ENCODE measurements at places on chromosomes 5 and 9.

DNA sequence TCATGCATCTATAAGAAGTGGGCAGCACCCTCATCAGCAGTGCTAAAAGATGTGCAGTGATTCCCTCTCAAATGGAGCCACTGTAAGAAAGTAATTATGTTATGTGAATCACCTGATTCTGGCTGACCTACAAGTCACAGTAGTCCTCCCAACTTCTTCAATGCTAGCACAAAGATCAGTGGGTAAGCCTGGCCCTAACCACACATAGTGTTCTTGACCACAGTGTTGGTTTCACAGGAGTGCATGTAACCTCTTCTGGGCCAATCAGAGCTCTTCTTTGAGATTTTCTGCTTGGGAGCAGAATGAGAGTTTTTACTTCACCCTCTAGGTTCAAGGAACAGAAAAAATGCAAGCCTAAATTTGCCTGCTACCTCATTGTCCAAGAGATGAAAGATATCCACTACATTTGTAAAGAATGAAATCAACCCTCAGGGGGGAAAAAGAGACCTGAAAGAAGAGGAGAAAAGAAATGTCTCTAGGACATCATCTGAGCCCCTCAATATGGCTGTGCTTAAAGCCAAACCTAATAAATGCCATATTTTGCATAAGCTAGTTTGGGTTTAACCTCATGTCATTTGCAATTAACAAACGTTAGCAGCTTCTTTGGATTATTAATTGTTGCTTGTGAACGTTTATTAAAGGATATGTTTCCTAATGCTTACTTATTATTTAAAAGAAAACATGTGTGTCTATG is 65.3 kb upstream of the ADRB2 start:
- DNase-seq, result no peak

DNA sequence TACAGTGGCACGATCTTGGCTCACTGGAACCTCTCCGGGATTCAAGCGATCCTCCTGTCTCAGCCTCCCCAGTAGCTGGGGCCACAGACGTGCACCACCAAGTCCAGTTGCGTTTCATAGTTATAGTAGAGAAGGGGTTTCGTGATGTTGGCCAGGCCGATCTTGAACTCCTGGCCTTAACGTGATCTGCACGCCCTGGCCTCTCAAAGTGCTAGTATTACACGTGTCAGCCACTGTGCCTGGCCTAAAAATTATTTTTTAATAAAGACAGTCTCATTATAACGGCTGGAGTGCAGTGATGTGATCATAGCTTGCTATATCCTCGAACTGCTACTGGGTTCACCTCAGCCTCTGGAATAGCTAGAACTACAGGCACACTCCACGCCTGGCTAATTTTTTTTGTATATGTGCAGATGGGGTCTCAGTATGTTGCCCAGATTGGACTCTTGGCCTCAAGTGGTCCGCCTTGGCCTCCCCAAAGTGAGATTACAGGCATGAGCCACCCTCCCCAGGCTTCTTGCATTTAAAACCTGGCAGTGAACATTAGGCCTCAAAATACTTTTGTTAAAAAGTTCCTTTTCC is 4.4 kb downstream of the NPM1 start:
- DNase-seq, result no peak

GRCh38 chr9:135951889-135952663 is 9.1 kb downstream of the UBAC1 start:
- DNase-seq, result no peak

- DNase-seq, result no peak
These were observed 156.6 kb downstream of the MPDZ start for GRCh38 chr9:13122756-13123369.

GRCh38 chr5:77607324-77607723 is 31.2 kb downstream of the OTP start:
- DNase-seq, result no peak

DNA sequence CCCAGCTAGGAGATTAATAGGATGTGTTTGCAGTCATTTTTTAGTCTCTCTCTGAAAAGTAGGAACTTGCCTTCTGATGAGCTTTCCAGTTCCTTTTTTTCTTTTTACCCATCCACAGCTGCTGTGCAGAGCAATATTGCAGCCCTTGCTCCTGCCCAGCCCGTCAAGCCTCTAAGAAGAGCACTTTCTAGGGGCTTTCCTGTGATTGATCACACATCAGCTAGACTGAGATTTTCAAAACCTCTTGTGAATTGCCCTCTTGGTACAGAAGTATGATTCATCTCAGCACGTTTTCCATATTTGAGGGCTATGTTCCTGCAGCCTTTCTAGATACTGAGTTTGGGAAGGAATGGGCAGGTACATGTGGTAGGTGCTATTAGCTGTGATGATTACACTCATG is 93.9 kb downstream of the GALNT10 start:
- no peak for DNase-seq

DNA sequence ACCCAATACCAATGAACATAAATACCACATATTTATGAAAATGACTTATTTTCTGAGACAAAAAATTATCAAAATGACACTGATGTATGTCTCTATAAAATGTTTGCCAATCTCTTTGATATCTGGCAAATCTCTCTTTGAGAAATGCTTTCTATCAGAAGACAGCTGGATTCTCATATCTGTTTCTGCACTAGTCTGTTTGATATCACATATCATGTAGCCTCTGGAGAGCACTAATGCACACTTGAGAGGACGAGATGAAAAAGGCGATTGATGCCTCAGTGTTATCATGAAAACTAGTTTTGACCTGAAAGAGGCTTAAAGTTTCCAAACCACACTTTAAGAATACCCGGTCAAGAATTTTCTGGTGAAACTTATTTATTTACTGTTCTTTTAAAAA is 29.1 kb upstream of the ANKRD55 start:
- no peak for DNase-seq

DNA sequence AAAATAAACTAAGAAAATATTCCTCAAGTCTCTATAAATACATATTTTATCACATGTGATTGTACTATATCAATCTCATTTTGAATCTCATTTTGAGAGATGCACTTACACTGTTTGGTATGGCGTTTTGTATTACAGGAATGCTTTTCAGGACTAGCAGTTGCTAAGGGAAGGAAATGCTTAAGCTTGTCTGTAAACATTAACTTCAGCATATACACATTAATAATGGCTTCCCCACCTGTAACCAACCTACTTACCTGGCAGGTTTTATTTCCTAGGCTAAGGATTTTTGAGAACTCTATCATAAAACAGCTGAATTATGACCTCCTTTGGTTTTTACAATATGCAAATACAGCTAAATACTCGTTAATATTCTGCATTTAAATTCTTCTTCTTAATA is 141.0 kb upstream of the GRHPR start:
- no peak for DNase-seq

DNA sequence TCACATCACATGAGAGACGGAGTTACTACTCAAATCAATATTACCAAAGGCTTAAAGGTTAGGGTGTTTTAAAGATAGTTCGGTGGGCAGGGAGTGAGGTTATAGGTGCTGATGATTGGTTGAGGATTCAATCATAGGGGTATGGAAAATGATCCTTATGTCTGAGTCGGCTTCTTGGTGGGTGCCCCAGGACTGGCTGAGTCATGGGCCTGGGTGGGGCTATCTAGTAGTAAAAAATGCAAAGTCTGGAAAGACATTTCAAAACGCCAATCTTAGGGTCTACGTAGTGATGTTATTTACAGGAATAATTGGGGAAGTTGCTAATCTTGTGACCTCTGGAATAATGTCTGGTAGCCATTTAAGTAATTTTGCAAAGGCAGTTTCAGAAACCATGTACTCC is 15.2 kb upstream of the SPIN1 start:
- DNase-seq, result no peak

DNA sequence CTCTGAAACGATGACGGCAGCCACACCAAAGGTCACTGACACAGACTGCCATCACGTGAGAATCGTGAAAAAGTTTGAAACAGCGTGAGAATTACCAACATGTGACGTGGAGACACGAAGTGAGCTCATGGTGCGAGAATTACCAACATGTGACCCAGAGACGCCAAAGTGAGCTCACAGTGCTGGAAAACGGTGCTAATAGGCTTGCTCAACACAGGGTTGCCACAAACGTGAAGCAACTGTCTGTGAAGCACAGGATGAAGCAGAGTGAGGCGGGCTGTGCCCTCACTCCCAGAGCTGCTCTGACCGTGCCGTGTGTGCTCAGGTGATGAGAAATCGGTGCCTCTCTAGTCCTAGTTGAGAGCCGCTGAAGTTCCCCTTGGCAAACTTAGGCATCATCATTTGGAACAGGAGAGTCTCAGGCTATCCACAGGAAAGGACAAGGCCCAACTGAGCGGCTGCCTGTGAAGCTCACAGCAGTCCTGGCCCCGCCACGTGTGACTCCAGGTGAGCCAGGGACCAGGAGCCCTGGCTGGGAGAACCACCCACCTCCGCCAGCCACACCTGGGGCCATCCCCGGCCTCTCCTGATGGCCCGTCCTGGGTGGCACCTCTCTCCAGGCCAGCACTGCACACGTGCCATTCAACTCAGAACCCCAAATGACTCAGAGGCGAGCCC is 29.8 kb upstream of the SLC6A3 start:
- peak; percentile 61 for DNase-seq

DNA sequence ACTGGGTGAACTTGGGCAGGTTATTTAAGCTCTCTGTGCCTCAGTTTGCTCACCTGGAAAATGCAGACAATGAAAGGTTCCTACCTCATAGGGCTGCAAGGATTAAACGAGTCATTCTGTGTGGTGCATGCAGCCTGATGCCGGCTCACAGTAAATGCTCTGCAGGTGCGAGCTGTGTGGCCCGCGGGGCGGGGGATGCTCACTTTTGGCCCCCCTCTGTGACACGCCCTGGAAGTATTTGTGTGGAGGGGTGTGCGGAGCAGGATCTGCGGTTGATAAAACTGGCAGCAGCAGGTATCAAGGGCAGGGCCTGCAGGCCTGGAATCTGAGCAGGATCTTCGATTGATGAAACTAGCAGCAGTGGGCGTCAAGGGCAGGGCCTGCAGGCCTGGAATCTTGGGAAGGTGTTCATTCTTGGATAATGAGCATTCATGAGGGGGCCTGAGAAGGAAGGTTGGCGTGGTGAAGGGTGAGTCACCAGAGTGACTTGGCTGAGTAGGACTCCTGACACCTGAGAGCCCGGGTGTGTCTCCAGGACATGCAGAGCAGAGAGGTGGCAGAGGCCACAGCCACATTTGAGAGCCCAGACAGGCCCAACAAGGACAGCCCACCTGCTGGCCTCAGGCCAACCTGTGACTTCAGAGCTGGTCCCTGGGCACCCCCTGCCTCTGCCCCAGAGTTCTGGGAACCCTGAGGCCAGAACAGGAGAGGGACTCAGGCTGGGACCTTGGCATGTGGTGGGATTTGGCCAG is 11.9 kb downstream of the UNC5A start:
- DNase-seq, result no peak

DNA sequence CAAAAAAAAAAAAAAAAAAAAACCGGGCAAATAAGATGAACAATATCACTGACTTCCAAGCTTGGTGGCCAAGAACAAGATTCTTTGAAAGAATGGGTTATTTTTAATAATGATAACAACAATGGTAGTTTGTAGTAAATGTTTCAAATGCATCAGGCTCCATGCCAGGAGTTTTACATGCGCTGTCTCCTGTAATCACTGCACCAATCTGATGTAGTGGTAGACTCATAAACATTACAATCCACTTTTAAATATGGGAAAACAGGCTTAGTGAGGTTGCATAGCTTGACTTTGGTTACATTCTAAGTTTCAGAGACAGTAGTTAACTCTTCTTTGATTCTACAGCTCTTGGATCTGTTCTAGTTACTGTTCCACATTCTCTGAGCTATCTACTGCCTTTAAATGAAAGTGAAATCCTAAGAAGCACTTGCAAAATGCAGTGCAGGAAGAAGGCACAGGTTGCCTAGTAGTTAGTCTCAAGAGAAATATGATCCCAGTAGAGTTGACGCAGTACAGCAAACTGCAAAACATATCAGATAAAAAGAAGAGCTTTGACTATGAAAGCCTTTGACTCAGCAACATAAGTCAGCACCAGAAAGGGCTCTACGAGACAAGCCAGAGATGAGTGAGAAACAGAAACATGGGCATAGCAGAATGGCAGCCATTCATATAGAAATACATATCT is 62.1 kb downstream of the PDE4D start:
- no peak for DNase-seq

GRCh38 chr9:13139641-13140171 is 139.8 kb downstream of the MPDZ start:
- DNase-seq, result no peak

DNA sequence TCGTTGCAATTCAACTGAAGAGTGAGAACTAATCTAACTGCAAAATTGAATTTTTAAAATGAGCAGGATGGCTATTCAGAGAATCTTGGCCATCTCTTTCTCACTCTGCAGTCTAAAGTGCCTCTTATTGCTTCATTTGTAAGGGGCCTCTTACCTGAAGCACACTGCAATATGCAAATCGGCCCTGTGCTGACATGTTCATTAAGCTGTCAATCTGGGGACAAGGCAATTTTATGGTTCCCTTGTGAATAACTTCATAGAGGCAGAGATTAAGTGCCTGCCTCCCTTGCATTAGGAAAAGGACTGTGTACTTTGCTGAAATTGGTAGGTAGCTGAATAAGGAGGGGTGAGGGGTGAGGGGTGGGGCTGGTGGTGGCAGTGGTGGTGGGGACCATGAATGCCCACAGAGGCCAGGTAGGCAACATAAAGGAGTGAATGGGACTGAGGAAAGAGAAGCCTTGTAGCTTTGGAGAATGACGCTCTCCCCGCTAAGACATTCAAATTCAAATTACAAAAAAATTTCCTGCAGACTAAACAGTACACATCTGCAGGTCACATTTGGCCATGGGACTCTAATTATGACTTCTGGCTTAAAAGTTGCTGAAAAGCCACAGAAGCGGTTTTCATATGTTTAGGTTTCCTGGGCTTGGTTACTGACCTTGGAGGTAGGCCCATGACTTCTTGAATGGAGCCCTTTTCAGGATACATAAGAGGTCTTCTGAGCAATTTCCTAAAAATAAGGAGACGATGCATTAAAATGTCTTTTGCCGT is 25.0 kb downstream of the TNFSF8 start:
- no peak for DNase-seq

- no peak for DNase-seq
These were observed 88.9 kb upstream of the TBCA start for GRCh38 chr5:77864997-77865396.

GRCh38 chr9:116900543-116900942 is 213.4 kb downstream of the TRIM32 start:
- no peak for DNase-seq

- no peak for DNase-seq
These were observed 579.7 kb upstream of the ZNF608 start for GRCh38 chr5:125326150-125326510.

DNA sequence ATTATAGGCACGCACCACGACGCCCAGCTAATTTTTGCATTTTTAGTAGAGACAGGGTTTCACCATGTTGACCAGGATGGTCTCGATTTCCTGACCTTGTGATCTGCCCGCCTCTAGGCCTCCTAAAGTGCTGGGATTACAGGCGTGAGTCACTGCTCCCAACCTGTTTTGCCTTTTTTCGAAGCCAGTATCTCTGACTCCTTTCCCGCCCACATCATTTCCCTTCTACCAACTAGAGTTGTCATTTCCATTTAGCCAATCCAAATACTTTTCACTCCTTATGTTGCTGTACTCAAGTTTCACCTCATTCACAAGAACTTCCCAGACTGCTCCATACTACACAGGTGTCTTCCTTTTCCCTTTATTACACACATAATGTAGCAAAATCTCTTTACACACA is 502.6 kb upstream of the CDH6 start:
- no peak for DNase-seq

Measured in ascending aorta (tissue), 2 donors.